PC-3 (cell line): ENCODE measurements at places on chromosomes 12 and 14. TPM values are rescaled to one million over a fixed set of nuclear protein-coding genes. Genes with fewer than 3 reads are reported as not detected.

The PCBP2 gene
- total RNA-seq, result 204 and 306 TPM in 2 replicates

The PPFIBP1 gene
- total RNA-seq, result 56.9 and 57.2 TPM in 2 replicates

The CNTN1 gene
- total RNA-seq, result not detected in 2 replicates

The CISTR gene
- not detected in 2 replicates for total RNA-seq

The GRIN2B gene
- total RNA-seq, result not detected in 2 replicates

The HOXC12 gene
- total RNA-seq, result 0.33 and 1.2 TPM in 2 replicates

The ACOT6 gene
- not detected in 2 replicates for total RNA-seq

The P2RX4 gene
- total RNA-seq, result 19.4 and 21.6 TPM in 2 replicates

The FGD4 gene
- 3.2 and 3.9 TPM in 2 replicates for total RNA-seq

The PPHLN1 gene
- total RNA-seq, result 67.6 and 82.0 TPM in 2 replicates

The ARHGDIB gene
- total RNA-seq, result 10.4 and 12.4 TPM in 2 replicates

The PLEKHG7 gene
- total RNA-seq, result not detected in 2 replicates

The TCL1B gene
- total RNA-seq, result not detected in 2 replicates

The CLEC4D gene
- total RNA-seq, result not detected in 2 replicates

The AQP2 gene
- not detected in 2 replicates for total RNA-seq

The EXD2 gene
- 19.0 and 19.9 TPM in 2 replicates for total RNA-seq

The PGAM5 gene
- 135 and 158 TPM in 2 replicates for total RNA-seq
